ENCODE measurements at places on chromosomes 4 and X.

GRCh38 chrX:13066391-13066790 lies 22.0 kb upstream of the FAM9C start:
- DNase-seq, result no peak

DNA sequence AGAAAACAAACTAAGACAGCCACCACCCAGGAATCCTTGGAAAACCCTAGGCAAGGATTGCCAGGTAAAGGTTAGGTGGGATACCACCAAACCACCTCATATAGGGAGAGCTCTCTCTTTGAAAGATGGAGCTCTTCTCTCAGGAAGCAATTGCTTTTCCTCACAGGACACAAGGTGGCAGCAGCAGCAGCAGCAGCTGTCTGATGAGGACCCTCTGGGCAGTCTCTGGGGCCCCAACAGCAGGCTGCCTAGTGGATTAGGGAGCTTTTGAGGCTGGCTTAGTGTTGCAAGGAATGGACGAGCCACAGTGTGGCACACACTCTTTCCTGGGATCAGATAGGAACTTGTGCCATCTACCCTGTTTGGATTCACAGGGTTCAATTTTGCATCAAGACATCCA lies 41.4 kb upstream of the CHRDL1 start:
- no peak for DNase-seq

DNA sequence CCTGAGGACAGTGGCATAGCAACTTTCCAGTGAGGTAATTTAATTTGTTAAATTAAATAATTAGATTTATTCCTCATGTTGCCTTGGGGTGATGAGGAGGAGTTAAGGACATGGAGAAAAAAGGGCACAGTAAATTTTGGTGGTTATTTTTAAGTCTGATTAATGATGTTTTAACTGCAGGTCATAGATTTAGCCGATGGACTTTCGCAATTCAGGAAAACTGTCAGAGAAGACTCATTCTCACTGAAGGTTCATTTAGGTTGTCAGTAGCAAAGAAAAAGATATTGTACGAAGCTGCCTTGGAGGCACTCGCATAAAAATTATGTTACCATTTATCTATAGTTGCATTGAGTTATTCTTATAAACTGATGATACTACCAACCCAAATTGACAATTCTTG lies 164.2 kb upstream of the PITX2 start:
- no peak for DNase-seq

GRCh38 chr4:182192511-182193181 lies 50.6 kb upstream of the TENM3 start:
- no peak for DNase-seq

- DNase-seq, result no peak
Measured at GRCh38 chrX:21738210-21738949, 19.5 kb downstream of the SMPX start.

DNA sequence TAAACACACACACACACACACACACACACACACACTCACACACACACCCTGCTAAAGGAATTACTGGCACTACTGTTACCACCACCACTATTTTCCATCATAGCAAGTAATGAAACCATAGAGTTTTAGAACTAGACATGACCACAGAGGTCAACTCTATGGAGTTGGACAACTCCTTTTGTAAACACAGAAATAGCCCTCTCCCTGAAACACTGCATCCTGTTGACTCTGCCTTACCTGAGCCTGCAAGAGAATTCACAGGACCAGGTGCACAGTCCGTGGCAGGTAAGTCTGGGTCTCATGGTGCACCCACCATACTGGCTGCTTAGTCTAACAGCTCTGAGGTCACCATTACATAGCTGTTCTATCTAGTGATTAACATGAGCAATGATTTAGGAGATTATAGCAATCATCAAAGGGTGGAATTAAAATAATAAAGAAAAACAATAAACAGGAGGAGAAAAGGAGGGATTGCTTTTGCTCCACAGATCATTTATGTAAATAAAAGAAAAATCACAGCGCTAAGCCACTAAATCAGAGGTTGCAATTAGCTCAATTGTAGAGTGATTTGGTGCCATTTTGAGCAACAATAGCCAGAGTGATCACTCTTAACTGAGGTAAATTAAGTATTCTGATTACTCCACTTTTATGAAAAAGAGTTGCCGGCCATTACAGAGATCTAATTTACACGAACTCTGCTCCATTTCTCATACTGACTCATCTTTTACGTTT lies 340.0 kb upstream of the RASGEF1B start:
- DNase-seq, result no peak

GRCh38 chrX:74656079-74656745 lies 41.8 kb upstream of the RLIM start:
- DNase-seq, result no peak

GRCh38 chrX:2782171-2782570 lies 30.3 kb downstream of the XG start:
- DNase-seq, result no peak

- no peak for DNase-seq
Measured at GRCh38 chr4:107035819-107036583, at the start of gene DKK2. Gene DKK2, minus strand, starts transcription at chr4:107036313. Its CDS starts 722 bp downstream, at chr4:107035591.

- no peak for DNase-seq
Measured at GRCh38 chrX:106906361-106906760, 3.2 kb upstream of the RIPPLY1 start.

DNA sequence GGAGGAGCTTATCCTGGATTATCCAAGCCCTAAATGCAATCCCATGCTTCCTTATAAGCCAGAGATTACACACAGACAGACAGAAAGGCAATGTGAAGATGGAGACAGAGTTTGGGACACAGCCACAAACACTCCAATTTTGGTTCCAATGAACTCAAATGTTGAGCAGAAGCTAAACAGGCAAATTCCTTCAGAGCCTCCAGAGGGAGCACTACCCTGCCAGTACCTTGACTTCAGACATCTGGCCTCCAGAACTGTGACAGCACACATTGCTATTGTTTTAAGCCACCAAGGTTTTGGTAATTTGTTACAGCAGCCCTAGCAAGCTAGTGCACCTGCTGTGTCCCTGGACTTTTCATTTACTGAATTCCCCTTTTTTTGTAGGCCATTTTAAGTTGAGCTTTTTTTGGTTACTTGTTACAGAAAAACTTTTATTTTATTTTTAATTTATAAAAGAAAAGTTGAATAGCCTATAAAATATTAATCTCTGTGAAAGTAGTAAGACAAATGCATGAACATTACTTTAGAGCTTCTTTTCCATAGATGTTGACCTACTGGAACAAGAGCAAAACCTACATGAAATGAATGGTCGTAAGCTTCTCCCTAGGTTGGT lies 33.4 kb upstream of the SRD5A3 start:
- DNase-seq, result no peak

DNA sequence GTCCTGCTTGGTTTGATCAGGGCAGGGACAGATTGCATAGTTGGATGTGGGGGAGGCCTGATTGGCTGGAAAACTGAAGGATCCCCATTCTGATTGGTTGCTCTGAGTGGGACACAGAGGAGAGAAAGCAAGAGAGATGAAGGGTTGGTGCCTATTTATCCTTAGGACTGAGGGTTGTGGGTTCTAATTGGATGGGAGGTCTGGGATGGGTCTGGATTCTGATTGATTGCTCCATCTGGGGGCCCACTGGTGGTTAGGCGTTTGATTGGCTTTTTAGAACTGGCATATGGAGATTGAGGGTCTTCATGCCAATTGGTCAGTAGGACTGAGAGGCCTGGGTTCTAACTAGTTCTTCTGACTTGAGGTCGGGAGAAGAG lies 644 bp upstream of the EBP start:
- DNase-seq, result no peak

- DNase-seq, result no peak
Measured at GRCh38 chrX:12799118-12799517, 7.9 kb downstream of the PRPS2 start.

GRCh38 chr4:155604718-155605626 lies 61.7 kb upstream of the GUCY1A1 start:
- no peak for DNase-seq

DNA sequence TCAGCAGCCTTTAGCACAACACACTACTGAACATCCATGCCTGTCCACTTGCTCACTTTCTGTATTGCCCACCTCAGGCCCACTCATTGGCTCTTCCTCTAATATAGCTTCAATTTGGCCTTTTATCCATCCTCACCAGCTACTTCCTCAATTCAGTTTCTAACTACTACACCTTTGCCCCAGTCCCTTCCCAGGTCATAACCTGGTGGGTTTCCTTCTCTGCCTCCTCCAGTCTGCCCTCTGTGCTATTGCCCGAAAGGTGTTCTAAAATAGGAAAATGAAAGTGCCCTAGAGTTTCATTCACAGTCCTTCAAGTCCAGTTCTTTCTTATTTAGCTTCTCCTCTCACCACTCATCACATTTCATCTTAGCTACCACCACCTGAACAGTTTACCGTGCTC lies 23.1 kb downstream of the MOSPD2 start:
- DNase-seq, result no peak

- no peak for DNase-seq
Measured at GRCh38 chrX:150547375-150548115, 20.9 kb upstream of the MTM1 start.

DNA sequence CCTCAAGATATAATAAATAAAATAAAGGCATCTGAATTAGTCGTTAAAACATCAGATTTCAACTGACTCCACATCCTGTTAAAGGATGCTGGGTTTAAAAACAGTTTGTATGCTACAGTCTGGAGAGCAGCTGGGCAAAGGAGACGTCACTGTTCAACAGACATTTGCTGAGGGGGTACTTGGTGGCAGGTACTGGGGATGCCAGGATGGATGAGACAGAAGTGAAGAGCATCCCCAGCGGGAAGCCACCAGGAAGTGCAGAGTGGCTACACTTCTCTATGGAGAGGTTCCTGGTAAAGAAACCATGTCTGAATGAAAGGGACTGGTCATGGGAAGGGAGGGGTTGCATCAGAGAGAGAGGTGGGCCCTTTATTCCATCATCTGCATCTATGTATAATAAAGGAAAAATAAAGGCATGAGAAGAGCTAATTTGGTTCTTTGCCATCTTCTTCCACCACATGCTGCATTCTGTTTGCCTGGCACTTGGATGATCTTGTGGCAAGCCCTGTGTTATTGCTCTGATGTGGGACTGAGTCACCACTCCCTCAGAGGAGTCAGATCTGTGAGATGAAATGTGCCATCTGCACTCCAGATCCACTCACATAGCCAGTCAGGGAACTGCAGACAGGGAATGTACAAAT lies 145.0 kb downstream of the SOWAHB start:
- DNase-seq, result no peak

- DNase-seq, result no peak
Measured at GRCh38 chr4:1044469-1045192, 33.2 kb downstream of the FGFRL1 start.

DNA sequence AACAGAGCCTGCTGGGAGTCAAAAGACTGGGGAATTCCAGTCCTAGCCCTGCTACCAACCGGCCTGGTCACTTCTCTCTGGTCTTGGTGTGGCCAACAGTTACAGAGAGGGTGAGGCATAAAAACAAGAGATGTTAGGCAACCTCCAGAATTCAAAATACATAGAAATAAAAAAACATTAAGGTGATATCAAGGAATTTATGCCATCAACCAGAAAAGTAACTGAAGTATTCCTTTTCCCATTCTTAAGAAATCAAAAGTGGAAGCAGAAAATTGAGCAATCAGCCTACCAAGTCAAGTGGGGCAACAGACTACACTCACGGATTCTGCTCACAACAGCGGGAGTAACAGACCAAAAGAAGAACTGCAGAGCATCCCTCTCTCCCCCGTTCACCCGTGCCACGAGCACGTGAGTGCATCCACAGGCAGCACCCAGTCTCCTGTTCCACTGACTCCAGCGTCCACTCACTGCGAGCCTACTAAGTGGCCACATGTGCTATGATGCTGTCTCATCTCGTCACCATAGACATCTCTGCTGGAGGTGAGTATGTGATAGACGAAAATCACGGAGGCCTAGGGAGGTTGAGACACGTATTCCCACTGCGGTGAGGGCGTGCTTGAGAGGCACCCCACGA lies 29.3 kb downstream of the AFAP1 start:
- no peak for DNase-seq

- no peak for DNase-seq
Measured at GRCh38 chrX:41984628-41985027, 61.3 kb upstream of the CASK start.

GRCh38 chr4:156962528-156962974 lies 9.0 kb downstream of the PDGFC start:
- DNase-seq, result no peak

DNA sequence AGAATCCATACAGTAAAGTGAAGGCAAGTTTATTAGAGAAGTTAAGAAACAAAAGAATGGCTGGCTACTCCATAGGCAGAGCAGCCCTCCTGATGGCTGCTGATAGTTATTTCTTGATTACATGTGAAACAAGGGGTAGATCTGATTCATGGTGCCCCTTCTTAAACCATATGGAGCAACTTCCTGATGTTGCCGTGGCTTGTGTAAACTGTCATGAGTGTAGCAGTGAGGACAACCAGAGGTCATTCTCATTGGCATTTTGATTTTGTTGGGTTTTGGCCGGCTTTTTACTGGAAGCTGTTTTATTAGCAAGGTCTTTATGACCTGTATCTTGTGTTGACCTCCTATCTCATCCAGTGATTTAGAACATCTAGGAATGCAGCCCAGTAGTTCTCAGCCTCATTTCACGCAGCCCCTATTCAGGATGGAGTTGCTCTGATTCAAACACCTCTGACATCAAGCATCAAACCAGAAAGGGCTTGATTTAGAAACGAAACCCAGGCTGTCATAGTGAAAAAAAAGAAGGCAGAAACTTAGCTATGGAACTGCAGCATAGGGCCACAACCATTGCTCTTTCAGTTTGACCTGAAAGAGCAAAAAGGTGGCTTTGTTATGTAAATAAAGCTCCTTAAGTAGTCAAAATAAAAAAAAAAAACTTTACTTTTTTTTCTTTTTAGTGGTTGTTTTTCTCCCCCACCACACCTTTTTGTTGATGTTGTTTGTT lies 37.8 kb downstream of the SPCS3 start:
- no peak for DNase-seq

DNA sequence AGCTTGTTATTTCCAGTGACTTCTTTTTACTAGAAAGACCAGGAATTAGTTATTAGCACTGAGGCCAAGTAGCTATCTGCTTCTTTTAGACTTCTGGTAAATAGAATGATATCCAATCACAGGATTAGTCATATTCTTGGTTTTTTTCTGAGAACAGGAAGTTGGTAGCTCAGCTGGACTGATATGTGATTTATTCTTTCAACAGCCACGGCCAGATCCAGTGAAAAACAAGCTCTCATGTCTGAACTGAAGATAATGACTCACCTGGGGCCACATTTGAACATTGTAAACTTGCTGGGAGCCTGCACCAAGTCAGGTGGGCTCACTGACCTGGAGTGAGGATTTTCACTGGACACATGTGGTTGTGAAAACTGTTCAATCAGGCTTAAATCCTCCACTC lies 48.6 kb downstream of the PDGFRA start:
- no peak for DNase-seq
